ENCODE measurements at places on chromosomes 1 and 21.
A peak's percentile ranks its signal among the peaks of the same experiment; 100 is the strongest.

GRCh38 chr1:228452194-228453021 is 34.8 kb upstream of the RNF187 start:
- peak; percentile 62 for DNase-seq

DNA sequence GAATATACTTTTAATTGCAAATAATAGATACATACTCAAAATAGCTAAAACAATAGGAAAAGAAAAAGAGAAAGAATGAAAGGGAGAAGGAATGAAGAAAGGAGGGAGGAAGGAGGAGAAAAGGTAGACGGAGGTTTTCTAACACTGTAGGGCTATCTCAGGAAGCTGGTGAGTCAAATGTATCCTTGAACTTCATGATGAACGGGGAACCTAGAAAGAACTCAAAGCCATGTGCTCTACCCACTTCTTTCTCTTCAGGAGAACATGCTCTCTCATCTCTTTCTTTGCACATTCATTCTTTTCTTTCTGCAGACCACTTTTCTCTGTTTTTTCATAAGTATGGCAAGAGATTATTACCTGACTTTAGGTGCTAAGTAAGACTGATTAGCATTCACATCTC is 37.3 kb upstream of the ZNF644 start:
- DNase-seq: no peak

DNA sequence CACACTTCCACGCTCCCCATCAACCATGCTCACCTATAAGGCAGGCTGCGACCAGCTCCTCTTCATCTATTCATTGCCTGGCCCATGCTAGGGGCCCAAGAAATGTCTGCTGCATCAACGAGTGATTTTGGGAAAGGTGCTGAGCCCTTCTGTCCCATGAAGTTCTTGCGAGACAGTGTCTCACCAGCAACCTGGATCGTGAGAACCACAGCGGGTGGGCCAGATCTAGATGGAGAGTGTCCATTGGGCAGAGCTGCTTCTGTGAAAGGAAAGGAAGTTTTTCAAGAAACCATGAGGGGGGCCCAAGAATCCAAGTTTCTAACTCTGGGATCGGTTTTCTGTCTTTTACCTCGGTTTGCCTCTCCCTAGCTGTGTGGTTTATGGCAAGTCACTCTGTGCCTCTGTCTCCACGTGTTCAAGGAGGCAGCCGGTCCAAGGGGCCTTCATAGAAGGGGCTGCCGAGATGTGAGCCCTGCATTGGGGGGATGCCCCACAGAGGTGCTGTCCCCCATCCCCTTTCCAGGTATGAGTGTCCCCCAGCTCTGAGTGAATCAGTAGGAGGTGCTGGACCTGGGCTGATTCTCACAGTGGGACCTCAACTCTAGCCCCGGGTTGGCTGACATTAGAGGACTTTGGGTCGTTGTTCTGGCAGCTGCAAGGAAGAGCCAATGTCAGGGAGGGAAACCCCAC is 8.3 kb upstream of the PADI1 start:
- DNase-seq: peak; percentile 26

DNA sequence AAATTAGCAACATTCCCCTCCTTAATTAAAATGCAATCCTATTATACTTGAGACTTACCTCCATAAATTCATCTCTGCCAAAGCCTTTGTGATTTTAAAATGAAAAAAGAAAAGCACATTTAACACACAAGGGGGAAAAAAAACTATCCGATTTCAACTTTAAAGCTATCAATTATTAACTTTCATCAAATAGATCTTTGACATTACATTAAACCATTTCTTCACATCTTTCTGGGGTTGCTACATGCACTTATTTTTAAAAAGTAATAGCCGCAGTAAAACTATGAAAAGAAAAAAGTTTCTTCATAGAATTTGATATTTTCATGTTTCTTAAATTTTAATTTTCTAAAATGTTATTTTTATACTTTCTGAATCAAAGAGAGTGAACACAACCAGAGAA is 71.0 kb downstream of the EVI5 start:
- no peak for DNase-seq

GRCh38 chr1:35448344-35448801 is 108.8 kb downstream of the KIAA0319L start:
- peak; percentile 75 for DNase-seq

DNA sequence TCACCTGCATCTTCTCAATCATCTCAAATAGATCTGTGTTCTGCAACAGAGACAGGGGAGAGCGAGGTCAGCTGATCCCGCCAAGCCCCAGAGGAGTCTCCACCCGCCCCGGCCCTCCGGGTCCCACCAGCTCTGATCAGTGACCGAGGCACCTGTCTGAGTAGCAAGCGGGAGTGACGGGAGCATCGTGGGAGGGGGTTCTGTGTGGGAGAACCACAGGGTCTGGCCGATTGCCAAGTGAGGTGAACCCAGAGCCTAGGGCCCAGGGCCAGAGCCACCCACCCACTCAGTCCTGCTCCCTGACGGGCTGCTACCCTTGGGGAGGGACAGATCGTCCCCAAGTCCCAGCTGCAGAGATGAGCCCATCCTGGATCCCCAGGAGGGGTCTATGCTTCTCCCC is 49.1 kb downstream of the RAP1GAP start:
- no peak for DNase-seq

- no peak for DNase-seq
Observed at GRCh38 chr1:32228771-32229170, 6.6 kb downstream of the EIF3I start.

DNA sequence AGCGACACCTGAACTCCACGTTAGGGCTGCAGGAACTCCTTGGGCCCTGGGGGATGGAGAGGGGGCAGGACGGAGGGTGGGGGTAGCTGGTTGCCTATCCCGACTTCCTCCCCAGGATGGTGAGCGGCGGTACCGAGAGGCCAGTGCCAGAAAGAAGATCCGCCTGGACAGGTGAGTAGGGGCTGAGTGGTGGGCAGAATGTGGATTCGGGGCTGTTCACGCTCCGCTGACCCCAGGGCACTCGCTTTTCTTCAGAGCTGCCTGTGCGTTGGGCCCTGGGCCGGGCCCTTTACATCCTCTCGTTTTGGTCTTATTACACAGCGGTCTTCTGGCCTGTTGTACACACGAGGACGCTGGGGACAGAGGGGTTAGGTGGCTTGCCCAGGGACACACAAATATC is 20.8 kb downstream of the FAM151A start:
- no peak for DNase-seq

All from islet precursor cell (in vitro differentiated cells).